ENCODE measurements at places on chromosomes 6 and 20.

- no peak for DNase-seq
These were observed 67.2 kb downstream of the TRIM27 start for GRCh38 chr6:28856620-28857005.

DNA sequence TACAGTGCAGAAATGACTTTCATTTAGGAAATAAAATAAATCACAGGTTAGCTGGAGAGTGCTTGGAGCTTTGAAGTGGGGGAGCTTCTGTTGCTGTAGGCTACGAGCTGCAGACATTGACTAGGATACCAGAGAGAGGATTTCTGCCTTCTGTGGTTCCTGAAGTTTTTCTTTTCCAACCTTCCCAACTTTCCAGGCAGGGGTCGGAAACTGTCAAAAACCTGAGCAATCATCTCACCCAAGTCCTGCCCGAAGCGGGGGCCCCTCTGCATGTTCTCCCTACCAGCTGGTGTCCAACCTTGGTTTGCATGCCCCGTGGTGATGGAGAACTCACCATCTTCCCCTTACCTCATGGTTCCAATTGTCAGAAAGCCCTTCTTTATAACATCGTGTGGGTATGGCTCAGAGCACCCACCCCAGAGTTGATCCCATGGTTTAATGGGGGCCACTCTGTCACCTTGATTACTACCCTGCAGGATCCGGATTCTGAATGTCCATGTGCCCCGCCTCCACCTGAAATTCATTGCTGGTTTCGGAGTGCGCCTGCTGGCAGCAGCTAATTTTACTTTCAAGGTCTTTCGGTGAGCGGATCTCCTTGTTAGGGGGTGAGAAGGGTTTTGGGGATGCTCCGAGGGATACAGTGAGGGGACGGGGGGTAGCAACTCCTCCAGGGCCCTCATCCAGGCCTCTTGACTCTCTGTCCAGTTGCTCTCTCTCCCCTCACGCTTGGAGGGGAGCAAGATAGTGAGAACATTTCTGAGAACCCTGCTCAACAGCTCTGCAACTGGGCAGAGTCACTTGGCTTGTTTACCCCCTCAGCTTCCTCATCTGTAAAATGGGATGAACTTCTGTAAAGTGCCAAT, 5.1 kb downstream of the BPIFB2 start:
- DNase-seq = no peak

GRCh38 chr6:56914798-56915658, 39.9 kb upstream of the BEND6 start:
- DNase-seq = no peak

GRCh38 chr20:561437-562231, 18.0 kb upstream of the CSNK2A1 start:
- peak; percentile 78 for DNase-seq

- DNase-seq = peak; percentile 75
These were observed 28.5 kb upstream of the CITED2 start for GRCh38 chr6:139402876-139403386.

- no peak for DNase-seq
These were observed 407.0 kb upstream of the SASH1 start for GRCh38 chr6:147935656-147936055.

DNA sequence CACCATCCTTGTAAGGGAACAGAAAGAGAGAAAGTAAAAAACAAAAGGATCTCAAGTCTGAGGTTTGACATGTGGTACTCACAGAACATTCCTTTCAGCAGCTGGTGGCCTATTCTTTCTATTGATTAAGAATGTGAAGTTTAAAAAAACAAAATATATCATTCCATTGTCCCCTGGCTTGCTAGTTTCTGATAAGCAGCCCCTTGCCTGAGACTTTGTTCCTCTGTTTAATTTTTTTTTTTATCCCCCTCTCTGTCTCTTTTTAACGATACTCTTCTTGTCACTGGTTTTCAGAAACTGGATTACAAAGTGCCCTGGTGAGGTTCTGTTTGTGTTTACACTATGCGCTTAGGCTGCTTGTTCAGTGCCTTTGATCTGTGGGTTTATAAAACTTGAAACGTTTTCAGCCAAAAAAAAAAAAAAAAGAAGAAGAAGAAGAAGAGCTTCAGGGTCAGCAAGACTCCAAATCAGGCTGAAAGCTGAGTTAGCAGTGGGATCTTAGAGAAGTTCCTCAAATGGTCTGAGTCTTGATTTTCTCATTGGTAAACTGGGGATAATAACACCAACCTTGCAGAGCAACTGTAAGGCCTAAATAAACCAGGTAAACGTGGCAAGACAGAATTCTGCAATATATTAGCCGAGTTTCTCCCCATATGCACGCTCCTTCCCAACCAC, 45.1 kb upstream of the SLC22A23 start:
- no peak for DNase-seq

- no peak for DNase-seq
These were observed 670.7 kb upstream of the CITED2 start for GRCh38 chr6:140045116-140045515.

DNA sequence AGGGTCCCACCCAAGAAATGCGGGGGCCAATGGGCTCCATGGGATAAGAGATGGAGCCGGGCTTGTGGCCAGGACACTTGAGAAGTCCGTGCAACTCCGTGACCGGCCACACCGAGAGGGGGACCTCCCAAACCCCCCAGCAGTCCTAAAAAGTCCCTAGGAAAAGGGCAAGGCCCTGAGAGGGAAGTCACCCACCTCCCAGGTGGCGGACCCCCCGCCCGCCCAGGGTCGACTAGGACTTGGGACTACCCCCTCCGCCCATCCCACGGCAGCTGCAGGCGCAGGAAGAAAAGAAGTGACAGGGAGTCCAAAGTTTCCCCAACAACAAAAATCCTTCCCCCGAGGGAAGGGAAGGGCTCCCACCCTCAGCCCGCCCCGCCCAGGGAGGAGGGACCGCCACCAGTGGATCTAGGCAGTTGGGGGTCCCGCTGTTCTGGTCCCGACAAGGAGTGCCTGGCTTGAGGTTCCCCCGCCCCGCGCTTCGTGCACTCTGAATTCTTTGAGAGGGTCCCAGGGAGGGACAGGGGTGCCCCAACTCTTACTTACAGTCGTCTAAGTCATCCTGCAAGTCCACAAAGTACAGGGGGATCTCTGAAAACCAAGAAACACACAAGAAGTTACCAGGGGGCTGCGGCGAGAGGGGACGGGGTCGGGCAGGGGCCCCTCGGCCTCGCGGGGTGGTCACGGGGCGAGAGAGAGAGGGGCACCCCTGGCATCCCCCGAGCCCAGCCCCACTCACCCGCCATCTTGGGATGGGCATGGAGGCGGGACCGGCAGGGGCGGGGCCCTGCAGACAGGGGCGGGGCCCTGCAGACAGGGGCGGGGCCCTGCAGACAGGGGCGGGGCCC, 611 bp upstream of the RAB22A start:
- peak; percentile 63 for DNase-seq

DNA sequence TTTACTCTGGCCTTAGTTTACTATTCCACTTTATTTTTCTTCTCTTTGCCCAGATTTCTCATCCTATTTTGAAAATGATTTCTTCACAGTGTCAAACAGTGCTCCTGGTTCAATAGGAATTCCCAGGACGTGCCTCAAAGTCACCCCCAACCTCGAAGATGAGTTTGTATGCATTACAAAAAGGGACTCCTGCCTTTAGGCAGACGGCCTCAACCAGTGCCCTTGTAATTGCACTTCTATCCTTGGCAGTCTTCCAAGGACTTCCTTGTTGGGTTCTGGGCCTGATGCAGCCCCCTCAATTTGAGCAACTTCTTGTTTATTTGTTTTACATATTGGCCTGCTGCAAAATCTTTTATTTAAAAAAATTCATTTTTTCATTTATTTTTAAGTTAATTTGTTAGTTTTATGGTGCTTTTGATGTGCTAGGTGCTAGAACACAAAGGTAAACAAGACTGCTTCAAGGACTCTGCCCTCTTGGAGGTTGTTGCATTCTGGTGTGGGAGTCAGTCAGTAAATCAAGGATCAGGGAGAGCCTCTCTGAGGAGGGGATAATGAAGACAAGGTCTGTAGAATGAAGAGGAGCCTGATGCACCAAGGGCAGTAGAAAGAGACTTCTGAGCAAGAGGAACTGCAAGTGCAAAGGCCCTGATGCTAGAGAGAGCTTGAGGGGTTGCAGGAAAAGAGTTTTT, 181.5 kb upstream of the LAMP5 start:
- DNase-seq = no peak

DNA sequence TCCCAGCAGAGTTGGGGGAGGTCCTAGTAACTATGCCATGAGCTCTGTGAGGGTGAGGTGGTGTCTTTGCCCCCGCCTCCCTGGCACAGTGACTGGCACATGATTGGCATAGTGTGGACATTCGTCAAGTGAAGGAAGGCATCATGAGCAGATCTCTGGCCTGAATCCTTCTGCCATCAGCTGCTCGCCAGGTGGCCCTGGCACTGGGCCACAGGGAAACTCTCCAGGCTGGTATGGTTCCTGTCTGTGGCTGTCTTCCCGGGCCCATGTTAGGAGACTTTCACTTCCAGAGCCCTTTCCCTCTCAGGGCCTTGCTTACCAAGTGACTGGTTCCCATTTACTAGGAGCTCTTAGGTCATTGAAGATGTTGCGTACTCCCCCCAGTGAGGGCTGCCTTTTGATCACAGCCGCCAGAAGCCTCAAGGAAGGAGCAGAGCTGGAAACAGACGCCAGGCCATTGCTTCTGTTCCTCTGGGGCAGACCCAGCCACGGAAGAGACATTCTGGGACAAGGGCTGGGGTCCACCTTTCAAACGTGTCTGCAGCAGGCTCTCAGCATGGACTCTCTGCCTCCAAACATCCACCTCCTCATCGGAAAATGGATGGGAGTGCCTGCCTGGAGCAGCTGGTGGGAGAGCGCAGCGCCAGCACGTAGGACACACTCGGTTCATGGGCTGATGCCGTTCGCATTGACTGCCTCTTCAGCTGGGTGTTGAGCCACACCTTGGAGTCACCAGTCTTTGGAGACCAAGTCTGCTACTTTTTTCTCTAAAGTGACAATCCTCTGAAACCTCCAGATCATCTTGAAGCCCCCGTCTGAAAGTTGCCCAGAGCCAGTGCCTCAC, 67.2 kb downstream of the PTPN1 start:
- DNase-seq = no peak

DNA sequence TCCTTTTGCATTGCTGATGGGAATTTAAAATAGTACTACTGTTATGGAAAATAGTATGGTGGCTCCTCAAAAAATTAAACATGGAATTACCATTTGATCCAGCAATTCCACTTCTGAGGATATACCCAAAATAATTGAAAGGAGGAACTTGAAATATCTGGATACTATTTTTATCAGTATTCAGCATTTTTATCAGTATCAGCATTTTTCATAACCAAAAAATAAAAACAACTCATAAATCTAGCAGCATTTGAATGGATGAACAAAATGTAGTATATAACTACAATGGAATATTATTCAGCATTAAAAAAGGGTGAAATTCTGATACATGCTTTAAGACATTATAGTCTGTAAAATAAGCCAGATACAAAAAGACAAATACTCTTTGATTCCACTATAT, 763.4 kb upstream of the MAN1A1 start:
- DNase-seq = no peak

GRCh38 chr20:4195499-4195898, 180.1 kb upstream of the RNF24 start:
- no peak for DNase-seq
